ENCODE measurements at places on chromosomes 5 and 9.
A peak's percentile ranks its signal among the peaks of the same experiment; 100 is the strongest.

- no peak for DNase-seq
- H3K36me3 ChIP-seq: no peaks in the 10 kb centered on the region
- H3K27me3 ChIP-seq: peaks cover 16% of the 10 kb centered on the region
- H3K4me3 ChIP-seq: no peak overlapping the region
- H3K4me1 ChIP-seq: no peaks in the 10 kb centered on the region
- no peak overlapping the region for H3K27ac ChIP-seq
These were observed 106.0 kb upstream of the MTAP start for GRCh38 chr9:21696411-21696871.

DNA sequence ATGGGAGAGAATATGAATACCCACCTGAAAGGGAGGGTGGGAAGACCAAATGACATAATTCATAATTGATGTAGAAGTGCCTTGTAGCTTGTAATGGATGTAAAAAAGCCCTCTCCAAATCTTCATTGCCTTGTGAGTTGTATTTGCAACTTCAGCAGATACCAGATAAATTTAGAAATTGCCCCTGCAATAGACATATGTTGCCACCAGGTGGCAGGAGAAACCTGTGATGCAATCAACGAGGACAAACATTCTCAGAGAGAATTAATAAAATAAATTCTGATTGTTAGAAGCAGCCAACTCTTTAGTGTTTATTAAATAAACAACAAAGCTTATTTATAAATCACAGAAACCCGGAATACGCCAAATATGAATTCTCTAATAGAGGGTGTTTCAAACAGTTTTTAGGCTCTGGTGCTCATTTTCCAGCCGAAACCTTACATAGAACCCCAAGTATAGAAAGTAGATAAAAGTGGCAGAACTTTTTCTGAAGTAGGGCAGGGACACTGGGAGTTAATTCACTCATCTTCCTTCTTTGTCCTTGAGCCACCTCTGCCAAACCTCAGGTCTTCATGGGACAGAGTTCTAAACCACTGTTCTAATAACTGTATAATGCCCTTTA lies 147.8 kb downstream of the TMEM38B start:
- no peaks in the 10 kb centered on the region for H3K36me3 ChIP-seq
- no peak overlapping the region for H3K4me3 ChIP-seq
- no peak for DNase-seq
- no peaks in the 10 kb centered on the region for H3K27me3 ChIP-seq

- H3K4me3 ChIP-seq: no peak overlapping the region
- DNase-seq: no peak
These were observed 12.5 kb upstream of the SGCD start for GRCh38 chr5:156314416-156314815.

GRCh38 chr9:86036555-86036954 lies 62.8 kb downstream of the GOLM1 start:
- no peaks in the 10 kb centered on the region for H3K36me3 ChIP-seq
- H3K4me1 ChIP-seq: no peaks in the 10 kb centered on the region
- H3K4me3 ChIP-seq: no peak overlapping the region
- H3K27me3 ChIP-seq: peaks cover 1% of the 10 kb centered on the region
- H3K27ac ChIP-seq: no peak overlapping the region

DNA sequence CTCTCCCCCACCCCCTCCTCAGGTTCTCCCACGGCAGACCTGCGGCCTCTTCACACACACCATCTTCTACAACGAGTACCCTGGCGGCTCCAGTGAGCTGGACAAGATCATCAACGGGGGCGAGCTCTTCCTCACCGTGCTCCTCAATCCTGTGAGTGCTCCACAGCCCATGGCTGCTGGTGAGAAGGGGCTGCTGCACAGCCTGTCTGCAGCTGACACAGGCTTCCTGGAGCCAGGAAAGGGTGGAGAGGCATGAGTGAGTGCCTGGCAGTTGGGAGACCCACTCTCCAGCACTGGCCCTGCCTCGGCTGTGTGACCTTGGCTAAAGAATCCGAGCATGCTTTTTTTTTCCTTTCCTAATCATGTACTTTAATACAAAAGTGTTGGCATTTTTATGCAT lies 31.3 kb downstream of the NDST1 start:
- no peak for DNase-seq
- H3K4me3 ChIP-seq: no peak overlapping the region
- no peak overlapping the region for H3K27ac ChIP-seq
- H3K36me3 ChIP-seq: no peaks in the 10 kb centered on the region
- H3K27me3 ChIP-seq: peaks cover 2% of the 10 kb centered on the region

- H3K36me3 ChIP-seq: peaks cover 58% of the 10 kb centered on the region
- H3K27me3 ChIP-seq: no peaks in the 10 kb centered on the region
- DNase-seq: no peak
- peak overlapping the region; percentile 65 for H3K27ac ChIP-seq
These were observed 55.1 kb downstream of the C9orf152 start for GRCh38 chr9:110152704-110153374.

- no peaks in the 10 kb centered on the region for H3K27me3 ChIP-seq
- no peaks in the 10 kb centered on the region for H3K36me3 ChIP-seq
- no peak overlapping the region for H3K27ac ChIP-seq
- no peak for DNase-seq
- no peak overlapping the region for H3K4me3 ChIP-seq
These were observed 541.7 kb downstream of the EFNA5 start for GRCh38 chr5:107129051-107129450.

GRCh38 chr9:100600521-100601079 lies 22.7 kb downstream of the CAVIN4 start:
- H3K27ac ChIP-seq: no peak overlapping the region
- peaks cover 5% of the 10 kb centered on the region for H3K27me3 ChIP-seq
- no peak overlapping the region for H3K4me3 ChIP-seq
- H3K4me1 ChIP-seq: peaks cover 17% of the 10 kb centered on the region
- no peaks in the 10 kb centered on the region for H3K36me3 ChIP-seq
- no peak for DNase-seq

GRCh38 chr9:82922686-82923085 lies 140.3 kb downstream of the RASEF start:
- no peak for DNase-seq
- H3K36me3 ChIP-seq: no peaks in the 10 kb centered on the region
- H3K4me1 ChIP-seq: no peaks in the 10 kb centered on the region

GRCh38 chr5:108743846-108744245 lies 3.9 kb upstream of the FER start:
- no peak overlapping the region for H3K27ac ChIP-seq
- peaks cover 2% of the 10 kb centered on the region for H3K36me3 ChIP-seq
- H3K4me3 ChIP-seq: no peak overlapping the region
- peaks cover 13% of the 10 kb centered on the region for H3K27me3 ChIP-seq

DNA sequence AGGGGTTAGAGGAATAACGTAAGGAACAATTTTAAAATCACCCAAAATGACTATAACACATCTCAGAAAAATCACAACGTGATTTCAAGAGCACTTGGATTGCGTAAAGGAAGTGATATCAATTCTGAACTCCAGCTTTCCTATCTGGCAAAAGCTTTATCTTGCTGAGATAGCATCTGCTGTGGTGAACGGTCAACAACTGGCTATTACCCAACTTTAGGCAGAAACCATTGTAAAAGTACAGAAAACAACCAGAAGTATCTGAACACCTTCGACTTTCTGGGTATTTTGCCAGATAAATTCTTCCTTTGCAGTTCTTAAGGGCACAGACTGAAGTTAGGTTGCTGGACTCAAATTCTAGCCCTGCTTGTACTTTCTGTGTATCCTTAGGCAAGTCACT lies 9.2 kb downstream of the ABLIM3 start:
- no peak overlapping the region for H3K27ac ChIP-seq
- no peak overlapping the region for H3K4me3 ChIP-seq
- peaks cover 25% of the 10 kb centered on the region for H3K27me3 ChIP-seq
- no peaks in the 10 kb centered on the region for H3K4me1 ChIP-seq

GRCh38 chr9:89718651-89719050 lies 113.8 kb downstream of the GADD45G start:
- no peak overlapping the region for H3K27ac ChIP-seq
- H3K4me3 ChIP-seq: no peak overlapping the region
- peaks cover 16% of the 10 kb centered on the region for H3K36me3 ChIP-seq
- H3K4me1 ChIP-seq: peaks cover 56% of the 10 kb centered on the region

DNA sequence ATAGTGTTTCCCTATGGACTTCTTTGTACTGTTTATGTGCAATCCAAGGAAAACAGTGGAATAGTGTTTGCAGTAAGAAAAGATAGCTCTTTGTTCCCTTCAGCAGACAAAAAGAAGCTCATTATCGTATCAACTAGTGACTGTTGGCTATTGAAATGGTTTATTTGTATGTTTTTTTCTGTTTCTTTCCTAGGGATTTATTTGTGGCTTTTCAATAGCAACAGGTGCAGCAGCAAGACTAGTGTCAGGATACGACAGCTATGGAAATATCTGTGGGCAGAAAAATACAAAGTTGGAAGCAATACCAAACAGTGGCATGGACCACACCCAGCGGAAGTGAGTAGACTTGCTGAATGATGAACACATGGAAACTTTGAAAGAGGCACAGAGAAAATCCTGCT lies 65.1 kb downstream of the SLC44A1 start:
- no peak for DNase-seq
- no peaks in the 10 kb centered on the region for H3K27me3 ChIP-seq
- H3K27ac ChIP-seq: no peak overlapping the region
- H3K4me1 ChIP-seq: no peaks in the 10 kb centered on the region
- H3K4me3 ChIP-seq: no peak overlapping the region

DNA sequence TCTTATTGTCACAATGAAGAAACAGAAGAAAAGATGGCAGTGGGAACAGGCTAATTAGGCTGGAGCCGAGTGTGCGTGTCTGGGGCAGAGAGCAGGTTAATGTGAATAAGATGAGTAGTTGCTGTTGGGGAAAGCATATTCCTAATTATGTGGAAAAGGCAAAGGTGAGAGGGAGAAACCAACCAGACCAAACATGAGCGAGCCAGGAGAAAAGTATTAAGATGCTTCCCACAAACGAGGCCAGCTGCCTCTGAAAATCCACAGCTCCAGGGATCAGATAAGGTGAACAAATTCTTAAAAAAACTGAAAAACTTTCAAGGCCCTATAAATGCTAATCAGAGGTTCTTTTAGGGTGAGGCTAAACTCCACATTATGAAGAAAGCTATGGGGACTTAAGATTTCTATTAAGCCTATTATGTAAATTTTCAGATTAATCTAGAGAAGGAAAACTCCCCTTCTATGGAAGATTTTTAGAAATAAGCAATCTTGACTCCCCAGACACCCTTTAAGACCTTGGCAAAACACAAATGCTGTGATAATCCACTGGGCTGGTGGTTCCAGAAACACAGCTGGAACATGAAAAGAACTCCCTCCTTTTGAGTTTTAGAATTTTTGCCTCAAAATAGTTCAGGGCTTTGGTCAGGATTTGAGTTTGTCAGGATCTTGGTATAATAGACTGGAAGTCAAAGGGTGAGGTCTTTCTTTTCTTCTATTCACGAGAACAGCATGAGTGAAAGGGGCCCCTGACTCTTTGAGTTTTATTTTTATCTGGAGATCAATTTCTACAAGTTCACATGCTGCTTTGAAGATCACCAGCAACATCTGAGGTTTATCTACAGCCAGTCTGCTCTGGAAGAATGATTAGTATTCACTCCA lies 238.1 kb downstream of the SPOCK1 start:
- DNase-seq: no peak
- H3K36me3 ChIP-seq: no peaks in the 10 kb centered on the region
- H3K4me1 ChIP-seq: no peaks in the 10 kb centered on the region
- H3K4me3 ChIP-seq: no peak overlapping the region
- H3K27me3 ChIP-seq: peaks cover 10% of the 10 kb centered on the region

- H3K36me3 ChIP-seq: peaks cover 17% of the 10 kb centered on the region
- H3K27ac ChIP-seq: no peak overlapping the region
- DNase-seq: no peak
- H3K4me3 ChIP-seq: no peak overlapping the region
- peaks cover 10% of the 10 kb centered on the region for H3K4me1 ChIP-seq
These were observed 7.5 kb downstream of the TDRD7 start for GRCh38 chr9:97419309-97419867.

DNA sequence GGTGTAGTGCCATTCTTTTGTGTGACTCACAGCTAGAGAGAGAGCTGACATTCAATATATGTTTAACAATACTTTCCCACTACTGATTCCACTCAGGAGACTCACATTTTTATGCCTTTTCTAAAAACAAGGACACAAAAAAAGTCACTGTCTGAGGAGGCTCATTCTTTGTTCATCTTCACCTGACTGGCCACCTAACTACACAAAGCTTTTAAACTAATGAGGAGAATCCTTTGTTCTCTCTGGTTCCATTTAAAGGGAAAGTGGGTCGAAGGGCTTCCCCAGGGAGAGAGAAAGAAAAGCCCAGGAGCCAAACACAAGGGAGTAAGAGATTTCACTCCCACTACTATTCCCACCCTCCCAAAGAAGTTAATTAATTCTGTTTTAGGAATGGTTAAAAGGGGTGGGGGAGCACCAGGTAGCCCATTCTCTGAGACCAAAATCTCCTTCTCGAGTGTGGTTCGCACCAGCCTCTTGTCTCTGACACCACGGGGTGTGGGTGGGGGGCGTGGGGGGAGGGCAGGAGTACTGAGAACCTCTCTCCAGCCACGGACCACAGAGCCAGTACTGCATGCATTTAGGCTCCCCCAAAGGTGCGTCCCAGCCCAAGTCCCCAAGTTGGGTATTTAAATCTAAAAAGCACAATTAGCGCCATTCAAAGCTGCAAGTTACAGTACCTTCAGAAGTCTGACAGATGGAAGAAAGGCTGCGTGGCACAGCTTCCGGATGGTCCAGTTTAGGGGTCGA lies 747 bp downstream of the TRPM3 start:
- no peaks in the 10 kb centered on the region for H3K36me3 ChIP-seq
- H3K27ac ChIP-seq: no peak overlapping the region
- no peak overlapping the region for H3K4me3 ChIP-seq
- DNase-seq: no peak
- H3K27me3 ChIP-seq: peaks cover 6% of the 10 kb centered on the region

- no peaks in the 10 kb centered on the region for H3K36me3 ChIP-seq
- H3K4me3 ChIP-seq: no peak overlapping the region
- peaks cover 3% of the 10 kb centered on the region for H3K4me1 ChIP-seq
- DNase-seq: no peak
- no peak overlapping the region for H3K27ac ChIP-seq
These were observed 147.4 kb downstream of the PBX3 start for GRCh38 chr9:125894566-125894965.

DNA sequence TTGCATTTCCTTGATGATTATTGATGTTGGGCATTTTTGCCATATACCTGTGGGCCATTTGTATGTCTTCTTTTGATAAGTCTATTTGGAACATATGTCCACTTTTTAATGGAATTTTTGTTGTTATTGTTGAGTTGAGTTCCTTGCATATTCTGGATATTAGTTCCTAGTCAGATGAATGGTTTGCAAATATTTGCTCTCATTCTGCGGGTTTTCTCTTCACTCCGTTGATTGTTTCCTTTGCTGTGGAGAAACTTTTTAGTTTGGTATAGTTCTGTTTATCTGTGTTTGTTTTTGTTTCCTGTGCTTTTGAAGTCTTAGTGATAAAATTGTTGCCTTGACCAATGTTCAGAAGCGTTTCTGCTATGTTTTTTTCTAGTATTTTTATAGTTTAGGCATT lies 13.0 kb downstream of the OSMR start:
- no peak for DNase-seq
- H3K36me3 ChIP-seq: peaks cover 1% of the 10 kb centered on the region
- no peak overlapping the region for H3K4me3 ChIP-seq

Measured in activated CD8-positive, alpha-beta memory T cell treated with anti-CD3 and anti-CD28 coated beads, Interleukin-2, amount 10 ng/mL, durations not matched to agents 7 days and 5 days (primary cell).